ENCODE measurements at places on chromosomes 5 and 9. TPM values are rescaled to one million over a fixed set of nuclear protein-coding genes. Genes with fewer than 3 reads are reported as not detected.
A peak's percentile ranks its signal among the peaks of the same experiment; 100 is the strongest.

Gene ZDHHC11
- total RNA-seq, result 5.7 TPM

Gene GGTA1
- 2.4 TPM for total RNA-seq

Gene AKNA
- total RNA-seq, result 3.3 TPM

DNA sequence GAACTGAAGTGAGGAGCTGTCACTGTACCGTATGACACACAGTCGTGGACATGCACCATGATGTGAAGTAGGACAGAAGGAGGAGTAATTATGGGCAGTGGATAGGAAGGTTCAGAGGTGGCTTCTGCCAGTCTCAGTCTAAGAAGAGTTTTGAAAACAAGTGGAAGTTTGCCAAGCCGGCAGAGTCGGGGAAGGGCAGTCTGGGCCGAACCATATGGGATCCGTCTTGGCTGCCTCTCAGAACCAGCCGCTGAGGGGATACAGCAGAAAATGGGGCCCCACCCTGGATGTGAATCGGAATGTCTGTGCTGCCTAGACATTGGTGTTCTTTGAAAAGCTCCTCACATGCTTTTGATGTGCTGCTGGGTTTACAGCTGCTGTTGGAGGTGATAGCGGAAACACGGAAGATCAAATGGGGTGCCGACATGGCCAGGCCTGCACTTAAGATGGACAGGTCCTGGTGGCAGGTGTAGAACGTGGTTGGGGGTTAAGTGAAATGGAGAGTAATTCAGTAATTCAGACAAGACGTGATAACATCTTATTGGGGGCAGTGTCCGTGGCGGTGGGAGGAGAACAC is 11.2 kb downstream of the SNX18 start:
- no peak for DNase-seq

DNA sequence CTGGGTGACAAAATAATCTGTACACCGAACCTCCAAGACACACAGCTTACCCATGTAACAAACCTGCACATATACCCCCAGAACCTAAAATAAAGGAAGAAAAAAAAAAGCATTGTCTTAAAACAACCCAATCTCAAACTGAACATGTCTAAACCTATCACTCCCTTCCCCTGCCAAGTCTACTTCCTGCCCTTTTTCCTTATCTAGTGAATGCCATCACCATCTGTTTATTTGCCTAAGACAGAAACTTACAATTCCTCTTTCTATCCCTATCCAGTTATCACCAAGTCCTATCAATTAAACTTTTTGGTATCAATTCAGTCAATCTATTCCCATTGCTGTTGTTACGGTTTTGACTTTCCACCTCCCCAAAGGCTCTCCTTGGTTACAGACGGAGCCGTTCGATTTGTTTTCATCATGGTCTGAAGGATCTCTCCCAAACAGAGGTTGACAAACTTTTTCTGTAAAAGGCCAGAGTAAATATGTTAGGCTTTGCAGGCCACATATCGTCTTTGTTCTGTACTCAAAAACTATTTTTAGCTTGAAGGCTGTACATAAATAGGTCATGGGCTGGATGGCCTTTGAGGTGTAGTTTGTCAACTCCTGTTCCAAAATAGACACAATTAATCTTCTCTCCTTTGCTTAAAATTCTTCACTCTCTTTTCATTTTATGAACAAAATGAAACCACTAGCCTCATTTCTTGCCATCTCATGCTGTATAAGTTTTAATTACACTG is 12.1 kb downstream of the NOL8 start:
- DNase-seq, result no peak

DNA sequence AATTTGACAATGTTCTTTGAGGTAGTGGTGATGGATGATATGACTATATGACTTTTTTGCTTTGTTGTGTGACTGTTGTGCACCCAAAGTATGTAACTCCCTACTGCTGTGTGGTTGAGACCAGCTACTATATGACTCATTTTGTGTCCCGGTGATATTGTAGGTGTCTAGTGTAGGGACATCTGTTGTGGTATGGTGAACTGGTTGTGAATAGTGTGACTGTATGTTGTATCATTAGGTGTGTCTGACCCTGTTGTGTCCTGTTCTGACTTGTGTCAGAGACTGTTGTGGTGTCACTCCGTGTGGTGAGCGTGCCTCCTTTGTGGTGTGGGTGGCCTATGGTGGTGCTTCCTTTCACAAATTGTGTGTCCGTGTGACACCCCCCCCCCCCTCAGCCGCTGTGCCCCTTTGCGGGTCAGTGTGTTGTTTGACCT is 11.2 kb upstream of the CXXC5 start:
- DNase-seq, result peak; percentile 46

- DNase-seq, result no peak
These were observed 107.8 kb upstream of the ADAMTSL1 start for GRCh38 chr9:18366184-18366583.

GRCh38 chr5:60436518-60436917 is 263.4 kb downstream of the DEPDC1B start:
- DNase-seq, result no peak

DNA sequence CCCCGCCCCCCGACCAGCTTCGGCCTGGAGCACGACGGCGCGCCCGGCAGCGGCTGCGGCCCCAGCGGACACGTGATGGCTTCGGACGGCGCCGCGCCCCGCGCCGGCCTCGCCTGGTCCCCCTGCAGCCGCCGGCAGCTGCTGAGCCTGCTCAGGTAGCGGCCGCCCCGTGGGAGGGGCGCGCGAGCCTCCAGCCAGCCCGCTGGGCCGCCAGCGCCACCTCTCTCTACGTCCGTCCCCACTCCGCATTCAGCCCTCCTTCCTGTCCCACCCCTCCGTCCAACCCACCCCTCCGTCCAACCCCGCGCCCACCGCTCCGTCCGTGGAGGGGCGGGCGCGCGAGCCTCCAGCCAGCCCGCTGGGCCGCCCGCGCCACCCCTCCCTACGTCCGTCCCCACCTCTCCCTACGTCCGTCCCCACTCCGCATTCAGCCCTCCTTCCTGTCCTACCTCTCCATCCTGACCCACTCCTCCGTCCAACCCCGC is 6.5 kb downstream of the ADAMTS13 start:
- DNase-seq, result peak; percentile 41

DNA sequence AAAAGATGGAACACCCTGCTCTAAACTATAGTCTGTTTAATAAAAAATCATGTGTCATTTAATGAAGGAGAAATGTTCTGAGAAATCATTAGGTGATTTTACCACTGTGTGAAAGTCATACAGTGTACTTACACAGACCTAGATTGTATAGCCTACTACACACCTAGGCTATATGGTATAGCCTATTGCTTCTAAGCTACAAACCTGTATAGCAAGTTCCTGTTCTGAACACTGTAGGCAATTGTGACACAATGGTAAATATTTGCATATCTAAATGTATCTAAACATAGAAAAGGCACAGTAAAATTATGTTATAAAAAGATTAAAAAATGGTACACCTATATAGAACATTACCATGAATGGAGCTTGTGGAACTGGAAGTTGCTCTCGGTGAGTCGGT is 40.6 kb downstream of the EFNA5 start:
- DNase-seq, result no peak

- DNase-seq, result no peak
These were observed 10.5 kb downstream of the SUSD3 start for GRCh38 chr9:93068956-93069355.

All from frontal cortex (tissue), 4 donors.